ENCODE measurements at places on chromosomes 6 and 20.
A peak's percentile ranks its signal among the peaks of the same experiment; 100 is the strongest.

GRCh38 chr20:43544501-43544900, 14.3 kb upstream of the SGK2 start:
- DNase-seq: no peak

DNA sequence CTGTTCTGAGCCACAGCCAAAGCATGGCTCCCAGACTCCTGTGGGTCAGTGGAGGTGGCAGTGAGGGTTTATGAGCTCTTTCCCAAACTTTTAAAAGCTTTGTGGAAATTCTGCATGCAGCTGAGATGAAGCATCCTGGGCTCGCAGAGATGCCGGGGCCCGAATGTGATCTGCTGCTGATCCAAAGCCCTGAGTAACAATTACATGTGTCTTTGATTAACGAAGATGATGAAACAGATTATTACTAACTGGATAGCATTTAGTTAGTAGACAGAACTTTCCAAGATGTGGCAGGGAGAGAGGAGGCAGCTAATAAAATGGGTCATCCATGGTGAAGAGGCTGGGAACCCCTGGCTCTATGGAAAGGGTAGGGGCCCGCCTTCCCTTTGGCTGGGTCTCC, 43.9 kb upstream of the MDFI start:
- DNase-seq: peak; percentile 76

- DNase-seq: no peak
Observed at GRCh38 chr6:133631421-133631820, 257.5 kb upstream of the TCF21 start.

GRCh38 chr6:38775870-38776269, 60.8 kb downstream of the DNAH8 start:
- no peak for DNase-seq

DNA sequence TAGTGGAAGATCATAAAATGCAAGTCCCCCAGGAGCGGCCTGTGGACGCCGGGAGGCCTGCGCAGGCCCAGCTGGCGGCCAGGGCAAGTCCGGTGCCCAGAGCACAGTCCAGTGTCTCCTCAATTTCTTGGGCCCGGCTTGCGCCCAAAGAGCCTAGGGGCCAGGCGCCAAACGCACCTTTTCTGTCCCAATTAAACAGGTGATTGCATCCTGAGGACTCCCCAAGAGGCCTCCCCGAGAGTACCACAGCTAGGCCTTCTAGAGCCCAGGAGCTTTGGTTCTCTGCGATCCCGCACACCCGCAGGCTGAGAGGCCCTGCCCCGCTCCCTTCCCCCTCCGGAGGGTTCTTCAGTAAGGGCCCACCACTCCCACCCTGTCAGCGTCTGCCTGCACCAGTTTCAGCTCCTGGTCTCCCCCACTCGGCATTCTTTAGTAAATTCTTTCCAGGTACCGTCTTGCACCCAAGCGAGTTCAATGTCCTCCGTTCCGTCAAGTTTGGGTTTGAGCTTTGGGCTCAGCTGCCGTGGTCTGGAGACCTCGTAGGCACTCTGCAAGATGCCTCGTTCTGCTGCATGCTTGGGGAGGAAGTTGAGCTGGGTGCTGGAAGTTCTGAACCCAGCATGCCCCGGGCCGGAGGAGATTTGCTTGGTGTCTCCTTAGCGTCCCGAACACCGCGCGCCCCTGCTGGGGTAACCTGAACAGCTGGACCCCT, 3.9 kb upstream of the NKX2-2 start:
- no peak for DNase-seq

- DNase-seq: no peak
Observed at GRCh38 chr6:79072640-79073181, 5.3 kb downstream of the PHIP start.

- no peak for DNase-seq
Observed at GRCh38 chr6:14616656-14617055, 499.1 kb downstream of the CD83 start.

GRCh38 chr6:13830803-13831202, 16.4 kb upstream of the MCUR1 start:
- DNase-seq: no peak

- DNase-seq: no peak
Observed at GRCh38 chr6:137903274-137903932, 36.3 kb downstream of the TNFAIP3 start.

- no peak for DNase-seq
Observed at GRCh38 chr6:144286503-144287393, 1.6 kb downstream of the UTRN start.

DNA sequence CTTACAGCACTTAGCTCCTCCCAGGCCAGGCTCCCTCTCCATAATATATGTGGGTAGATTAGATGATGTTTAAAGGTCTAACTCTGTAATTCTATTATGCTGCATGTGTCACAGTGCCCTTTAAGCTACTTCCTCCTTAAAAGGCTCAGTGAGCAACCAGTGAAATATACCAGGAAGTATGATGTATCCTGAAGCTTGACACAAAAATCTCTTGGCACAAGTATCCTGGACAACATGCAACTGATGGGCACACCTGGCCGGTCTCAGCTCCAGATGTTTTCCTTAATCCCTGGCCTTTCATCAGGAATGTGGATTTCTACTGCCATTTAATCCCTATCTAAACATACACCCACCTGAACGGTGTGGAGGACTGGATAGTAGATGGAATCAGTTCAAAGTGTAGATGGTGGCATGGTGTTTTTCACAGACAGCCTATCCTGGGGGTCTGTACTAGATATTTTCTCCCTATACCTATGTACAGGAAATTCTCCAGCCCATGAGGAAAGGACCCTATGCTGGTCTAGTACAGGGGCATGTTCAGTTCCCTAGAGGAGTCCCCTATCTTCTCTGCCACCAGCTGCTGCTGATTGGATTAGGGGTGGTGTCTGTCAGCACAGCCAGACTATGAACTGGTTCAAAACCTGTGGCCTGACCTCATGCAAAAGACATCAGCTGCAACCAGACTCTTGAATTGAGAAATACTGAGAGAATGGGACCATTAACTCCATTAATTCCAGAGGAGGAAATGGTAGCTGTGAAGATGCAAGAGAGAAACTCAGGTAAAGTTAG, 59.4 kb upstream of the CITED2 start:
- DNase-seq: no peak

DNA sequence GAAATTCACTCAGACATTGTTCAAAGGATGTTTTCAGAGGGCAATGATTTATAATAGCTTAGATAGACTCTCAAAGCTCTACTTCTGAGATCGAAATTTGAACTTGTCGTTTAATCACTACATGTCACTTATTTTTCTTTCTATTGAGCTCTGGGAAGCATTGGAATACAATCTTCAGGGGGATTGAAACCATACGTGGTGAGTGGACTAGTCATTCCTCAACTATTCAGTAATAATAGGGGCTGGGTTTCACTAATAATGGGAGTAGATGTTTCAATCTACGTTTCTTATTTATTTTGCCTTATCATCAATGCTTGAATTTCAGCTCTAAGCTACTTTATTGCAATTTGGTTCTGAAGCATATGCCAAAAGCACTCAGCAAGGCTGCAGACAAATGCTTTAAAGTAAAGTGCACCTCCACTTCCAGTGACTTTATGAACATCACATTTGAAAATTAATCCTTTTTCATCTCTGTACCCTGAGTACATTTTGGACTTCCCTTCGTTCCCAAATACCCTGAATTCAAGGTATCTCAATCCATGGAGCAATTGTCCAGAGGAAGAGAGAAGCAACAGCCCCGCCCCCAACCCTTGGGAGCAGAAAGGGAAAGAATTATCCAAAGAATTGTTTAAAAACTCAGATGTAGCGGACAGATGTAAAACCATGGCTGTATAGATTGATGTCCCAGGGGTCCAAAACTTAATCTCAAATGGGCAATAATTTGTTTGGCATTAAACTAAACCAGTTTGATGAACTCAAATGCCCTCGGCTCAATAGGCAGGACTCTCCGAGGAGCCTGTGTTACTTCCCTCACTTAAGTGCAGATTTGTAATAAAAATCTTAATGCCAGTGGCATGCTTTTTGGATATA, 68.1 kb downstream of the HFE start:
- no peak for DNase-seq

DNA sequence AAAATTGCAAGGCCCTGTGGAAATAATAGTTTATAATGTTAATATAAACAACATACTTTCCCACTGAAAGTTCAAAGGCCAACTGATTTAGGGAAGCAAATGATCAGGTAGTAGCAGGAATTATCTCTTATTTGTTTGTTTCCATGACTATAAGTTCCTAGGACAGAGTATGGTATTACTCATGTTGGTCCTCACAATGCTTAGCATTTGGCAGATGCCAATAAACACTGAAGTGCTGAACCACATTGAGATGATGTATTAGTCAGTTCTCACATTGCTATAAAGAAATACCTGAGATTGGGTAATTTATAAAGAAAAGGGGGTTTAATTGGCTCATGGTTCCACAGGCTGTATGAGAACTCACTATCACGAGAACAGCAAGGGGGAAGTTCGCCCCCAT, 129.6 kb upstream of the NUP153 start:
- no peak for DNase-seq

DNA sequence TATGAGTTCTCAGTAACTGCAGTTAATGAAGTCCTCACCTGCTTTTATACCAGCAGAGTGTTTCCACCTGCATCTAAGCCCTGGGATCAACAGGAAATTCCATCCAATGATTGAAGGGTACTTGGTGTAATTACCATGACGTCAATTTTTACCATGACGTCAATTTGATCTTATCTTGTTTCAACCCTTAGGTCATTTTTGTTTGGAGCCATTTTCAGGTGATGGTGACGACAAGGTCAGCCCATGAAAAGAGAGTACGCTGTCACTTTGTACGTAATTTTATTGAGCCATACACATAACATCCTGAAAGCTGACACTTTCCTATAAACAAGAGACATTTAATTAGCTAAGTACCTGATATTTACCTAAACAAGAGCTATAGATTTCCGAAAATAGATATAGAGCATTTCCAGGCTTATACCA, at the start of gene CGA:
CGA (minus strand) TSS at position 20 of the 423 bp plus-strand sequence. CDS start 6,906 bp downstream, outside the sequence.
- no peak for DNase-seq

DNA sequence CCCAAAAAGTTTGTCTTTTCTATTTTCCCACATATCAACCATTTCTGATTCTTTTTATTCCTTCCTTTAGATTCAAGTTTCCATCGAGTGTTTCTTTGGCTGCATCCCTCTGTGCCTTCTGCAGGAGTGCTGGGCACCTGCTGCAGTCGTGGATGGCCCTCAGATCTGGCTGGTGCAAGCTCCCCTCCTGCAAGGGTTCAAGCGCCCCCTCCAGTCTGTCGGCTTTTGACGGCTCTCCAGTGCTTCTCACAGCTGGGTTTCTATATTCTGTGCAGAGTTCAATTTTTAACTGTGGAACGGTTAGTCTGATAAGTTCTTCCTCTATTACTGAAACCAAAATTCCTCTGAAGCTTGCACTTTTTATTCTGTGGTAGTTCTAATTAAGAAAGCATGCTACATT, 132.1 kb downstream of the HUS1B start:
- DNase-seq: no peak

DNA sequence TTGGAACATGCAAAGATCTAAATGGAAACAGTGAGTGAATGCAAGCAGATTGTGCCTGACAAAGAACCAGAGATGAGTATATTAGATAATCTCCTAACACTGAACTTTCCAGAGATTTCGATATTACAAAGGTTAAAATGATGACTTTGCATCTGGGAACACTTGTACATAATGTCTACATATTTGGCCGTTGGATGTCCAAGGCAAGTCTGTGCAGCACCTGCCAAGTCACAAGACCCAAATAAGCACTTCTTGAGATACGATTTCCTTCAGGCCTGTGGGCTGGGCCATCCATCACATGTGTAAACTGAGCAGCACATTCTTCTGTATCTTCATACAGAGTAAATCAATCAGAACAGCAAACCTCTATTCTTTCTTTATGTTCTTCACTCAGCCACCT, 32.5 kb upstream of the SMLR1 start:
- DNase-seq: no peak

DNA sequence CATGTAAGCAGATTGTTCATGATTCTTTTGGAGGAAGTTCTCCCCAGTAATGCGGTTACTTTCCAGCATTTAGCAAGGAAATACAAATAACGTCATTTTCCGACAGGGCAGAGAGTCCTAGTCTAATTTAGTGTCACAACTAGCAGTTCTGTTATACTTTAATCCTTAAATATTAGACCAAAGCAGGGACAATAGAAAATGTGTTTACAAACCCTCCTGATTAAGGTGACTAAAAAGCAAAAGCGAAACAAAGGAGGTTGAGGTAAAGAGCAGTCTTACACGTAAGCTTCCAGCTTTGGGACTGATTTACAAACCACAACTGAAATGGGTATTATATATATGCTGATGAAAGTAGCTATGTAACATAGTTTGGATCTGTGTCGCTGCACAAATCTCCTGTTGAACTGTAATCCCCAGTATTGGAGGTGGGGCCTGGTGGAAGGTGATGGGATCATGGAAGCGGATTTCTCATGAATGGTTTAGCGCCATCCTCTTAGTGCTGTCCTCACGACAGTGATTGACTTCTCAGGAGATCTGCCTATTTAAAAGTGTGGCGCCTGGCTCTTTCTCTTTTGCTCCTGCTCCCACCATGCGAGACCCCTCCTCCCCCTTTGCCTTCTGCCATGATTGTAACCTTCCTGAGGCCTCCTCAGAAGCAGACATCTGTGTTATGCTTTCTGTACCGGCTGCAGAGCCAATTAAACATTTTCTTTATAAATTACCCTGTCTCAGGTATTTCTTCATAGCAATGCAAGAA, 81.9 kb downstream of the PLCB1 start:
- no peak for DNase-seq

GRCh38 chr6:28486988-28487742, 28.4 kb downstream of the GPX6 start:
- no peak for DNase-seq

DNA sequence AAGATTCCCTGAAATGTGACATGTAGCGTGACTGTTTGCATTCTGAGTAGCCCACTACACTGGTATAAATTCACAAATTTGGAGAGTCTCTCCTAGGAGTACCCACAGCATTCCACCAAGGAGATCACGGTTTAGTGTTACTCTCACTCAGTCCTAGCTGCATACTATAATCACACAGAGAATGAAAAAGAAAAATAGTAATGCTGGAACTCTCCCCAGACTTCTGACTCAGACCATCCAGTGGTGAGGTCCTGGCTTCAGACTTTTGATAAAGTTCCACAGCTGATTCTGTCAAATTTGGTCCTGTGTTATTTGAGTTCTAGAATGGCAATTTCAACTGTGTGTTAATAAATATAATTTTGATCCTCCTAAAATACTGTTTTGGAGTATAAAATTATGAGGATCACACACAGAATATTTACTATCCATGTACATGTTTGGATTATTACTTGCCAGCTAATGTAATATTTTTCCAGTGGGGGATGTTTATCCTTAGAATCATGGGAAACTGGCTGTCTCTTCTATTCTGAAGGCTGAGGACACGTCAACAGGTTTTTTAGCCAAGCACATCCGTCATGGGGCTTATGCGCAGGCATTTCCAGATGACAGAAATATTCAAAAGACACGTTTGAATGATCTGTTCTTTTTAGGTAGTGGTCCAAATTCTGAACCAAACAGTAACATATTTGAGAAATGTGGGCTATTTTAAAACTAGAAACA, 5.1 kb upstream of the KIAA0408 start:
- DNase-seq: no peak

GRCh38 chr6:50714487-50715379, 1.4 kb downstream of the TFAP2D start:
- no peak for DNase-seq

Measured in HFF-Myc (cell line).